ENCODE measurements at places on chromosomes 5 and 9.
A peak's percentile ranks its signal among the peaks of the same experiment; 100 is the strongest.

GRCh38 chr5:39502704-39503103 is 77.9 kb upstream of the DAB2 start:
- no peak for DNase-seq

DNA sequence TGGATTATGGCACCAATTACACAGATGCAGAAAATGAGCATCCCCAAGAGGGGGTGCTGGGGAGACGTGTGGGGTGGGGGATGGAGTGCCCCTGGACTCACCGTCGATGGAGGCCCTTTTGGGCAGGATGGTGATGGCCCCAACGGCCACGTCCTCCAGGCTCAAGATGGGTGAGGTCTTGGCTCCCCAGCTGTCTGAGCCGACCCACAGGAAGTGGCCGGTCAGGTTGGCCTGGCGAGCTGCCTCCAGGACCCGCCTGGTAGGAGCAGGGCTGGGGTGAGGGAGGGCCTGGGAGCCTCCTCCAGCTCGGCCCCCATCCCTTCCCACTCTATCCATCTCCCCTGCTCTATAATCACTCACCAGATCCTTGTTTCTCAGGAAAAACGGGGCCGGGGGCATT is 4.6 kb downstream of the GRM6 start:
- DNase-seq: no peak

GRCh38 chr5:1909346-1909985 is 26.7 kb upstream of the IRX4 start:
- DNase-seq: no peak

DNA sequence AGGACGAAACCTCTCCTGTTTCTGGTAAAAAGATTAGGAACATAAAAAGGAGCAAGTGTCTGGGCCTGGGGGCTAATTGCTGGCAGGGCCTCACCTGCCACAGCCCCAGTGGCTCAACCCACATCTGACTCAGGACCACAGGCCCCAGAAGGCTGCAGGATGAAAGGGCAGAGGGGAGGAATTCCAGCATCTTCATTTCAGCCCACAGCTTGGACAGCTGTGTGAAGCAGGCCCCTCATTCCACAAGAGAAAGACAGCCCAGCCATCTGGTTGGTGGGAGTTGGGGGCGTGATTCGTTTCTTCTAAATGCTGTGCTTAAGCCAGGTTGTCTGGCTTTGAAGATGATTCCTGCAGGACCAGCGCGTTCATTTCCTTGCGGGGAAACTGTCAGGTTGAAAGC is 29.1 kb downstream of the NKX2-5 start:
- no peak for DNase-seq

DNA sequence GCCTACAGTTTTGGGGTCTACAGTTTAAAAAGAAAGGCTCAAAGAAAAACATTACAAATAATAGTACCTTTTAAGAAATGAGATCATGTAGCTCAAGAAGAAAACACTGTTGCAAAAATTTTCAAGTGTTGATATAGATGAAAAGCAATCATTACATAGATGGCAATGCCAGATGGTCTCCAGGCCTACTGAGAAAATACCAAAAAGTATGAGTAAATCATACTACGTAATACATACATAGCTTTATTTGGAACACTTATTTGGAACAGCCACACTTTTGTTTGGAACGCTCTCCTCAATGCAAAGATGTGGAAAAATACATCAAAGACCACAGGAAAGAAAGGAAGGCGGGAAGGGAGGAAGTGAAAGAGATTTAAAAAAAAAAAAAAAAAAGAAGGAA is 44.1 kb downstream of the MARCHF11 start:
- no peak for DNase-seq

GRCh38 chr5:38710627-38711026 is 135.2 kb upstream of the OSMR start:
- DNase-seq: no peak

GRCh38 chr9:19913151-19913550 is 124.3 kb upstream of the SLC24A2 start:
- DNase-seq: no peak

GRCh38 chr5:151896031-151896691 is 28.5 kb downstream of the GLRA1 start:
- no peak for DNase-seq

GRCh38 chr9:72592502-72593403 is 71.3 kb downstream of the TMC1 start:
- DNase-seq: peak; percentile 44

DNA sequence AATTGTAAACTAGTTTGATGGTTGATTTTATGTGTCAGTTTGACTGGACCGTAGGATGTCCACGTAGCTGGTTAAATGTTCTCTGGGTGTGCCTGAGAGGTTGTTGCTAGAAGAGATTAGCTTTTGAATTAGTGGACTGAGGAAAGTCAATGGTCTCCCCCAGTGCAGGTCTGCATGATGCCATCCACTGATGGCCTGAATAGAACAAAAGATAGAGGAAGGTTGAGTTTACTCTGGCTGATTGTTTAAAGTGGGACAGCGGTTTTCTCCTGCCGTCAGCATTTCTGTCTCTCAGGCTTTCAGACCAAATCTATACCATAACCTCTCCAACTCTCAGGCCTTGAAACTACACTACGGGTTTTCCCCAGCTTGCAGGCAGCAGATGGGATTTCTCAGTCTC is 899.2 kb upstream of the WWC1 start:
- DNase-seq: no peak

Data from left renal pelvis (tissue), 4 donors.